Chondrocyte (in vitro differentiated cells): ENCODE measurements at places on chromosomes 16 and 17. TPM values are rescaled to one million over a fixed set of nuclear protein-coding genes. Genes with fewer than 3 reads are reported as not detected.

- no peak overlapping the region for H3K27ac ChIP-seq
- peaks cover 33% of the 10 kb centered on the region for H3K27me3 ChIP-seq
- no peak for DNase-seq
- no peak overlapping the region for H3K4me3 ChIP-seq
Observed at GRCh38 chr17:76930107-76930506, 61.9 kb downstream of the MGAT5B start.

GRCh38 chr16:25065899-25066298 is 45.6 kb upstream of the LCMT1 start:
- no peaks in the 10 kb centered on the region for H3K36me3 ChIP-seq
- H3K4me1 ChIP-seq = peaks cover 17% of the 10 kb centered on the region
- no peak overlapping the region for H3K4me3 ChIP-seq
- no peak for DNase-seq

GRCh38 chr16:67299269-67299668 is 19.9 kb downstream of the PLEKHG4 start:
- H3K4me1 ChIP-seq = peaks cover 58% of the 10 kb centered on the region
- H3K27ac ChIP-seq = no peak overlapping the region
- H3K36me3 ChIP-seq = no peaks in the 10 kb centered on the region
- DNase-seq = peak; percentile 82

DNA sequence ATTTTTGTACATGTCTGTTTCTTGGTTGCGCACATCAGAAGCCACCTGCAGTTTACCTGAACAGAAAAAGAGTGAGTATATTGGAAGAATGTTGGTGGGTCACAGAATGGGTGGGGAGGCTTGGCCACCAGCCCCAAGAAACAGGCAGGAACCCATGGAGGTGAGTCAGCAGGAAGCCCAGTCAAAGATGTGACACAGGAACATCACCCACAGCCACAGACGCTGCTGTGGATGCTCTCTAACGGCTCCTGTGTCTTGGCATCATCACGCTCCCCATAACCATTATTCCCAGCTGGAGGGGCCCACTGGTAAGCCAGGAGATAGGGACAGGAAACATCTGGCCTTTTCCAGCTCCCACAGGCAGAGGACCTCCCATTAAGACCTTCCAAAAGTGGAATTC is 94.0 kb upstream of the WSB1 start:
- H3K4me1 ChIP-seq = no peaks in the 10 kb centered on the region
- no peak overlapping the region for H3K4me3 ChIP-seq
- no peak for DNase-seq
- H3K36me3 ChIP-seq = no peaks in the 10 kb centered on the region
- no peaks in the 10 kb centered on the region for H3K27me3 ChIP-seq

DNA sequence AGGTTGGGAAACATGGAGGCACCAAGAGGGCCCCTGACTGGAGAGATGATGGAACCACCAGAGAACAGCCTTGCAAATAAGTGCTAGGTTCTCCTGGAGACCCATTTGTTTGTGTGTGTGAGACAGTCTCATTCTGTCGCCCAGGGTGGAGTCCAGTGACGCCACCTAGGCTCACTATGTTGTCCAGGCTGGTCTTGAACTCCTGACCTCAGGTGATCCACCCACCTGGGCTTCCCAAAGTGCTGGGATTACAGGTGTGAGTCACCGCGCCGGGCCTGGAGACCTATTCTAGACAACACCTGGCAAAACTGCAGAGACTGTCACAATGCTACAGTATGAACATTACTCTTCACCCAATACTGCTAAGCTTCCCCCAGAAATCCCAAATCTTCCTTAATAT is 1.5 kb downstream of the NPLOC4 start:
- H3K4me1 ChIP-seq = peaks cover 22% of the 10 kb centered on the region
- no peaks in the 10 kb centered on the region for H3K27me3 ChIP-seq
- no peak for DNase-seq

DNA sequence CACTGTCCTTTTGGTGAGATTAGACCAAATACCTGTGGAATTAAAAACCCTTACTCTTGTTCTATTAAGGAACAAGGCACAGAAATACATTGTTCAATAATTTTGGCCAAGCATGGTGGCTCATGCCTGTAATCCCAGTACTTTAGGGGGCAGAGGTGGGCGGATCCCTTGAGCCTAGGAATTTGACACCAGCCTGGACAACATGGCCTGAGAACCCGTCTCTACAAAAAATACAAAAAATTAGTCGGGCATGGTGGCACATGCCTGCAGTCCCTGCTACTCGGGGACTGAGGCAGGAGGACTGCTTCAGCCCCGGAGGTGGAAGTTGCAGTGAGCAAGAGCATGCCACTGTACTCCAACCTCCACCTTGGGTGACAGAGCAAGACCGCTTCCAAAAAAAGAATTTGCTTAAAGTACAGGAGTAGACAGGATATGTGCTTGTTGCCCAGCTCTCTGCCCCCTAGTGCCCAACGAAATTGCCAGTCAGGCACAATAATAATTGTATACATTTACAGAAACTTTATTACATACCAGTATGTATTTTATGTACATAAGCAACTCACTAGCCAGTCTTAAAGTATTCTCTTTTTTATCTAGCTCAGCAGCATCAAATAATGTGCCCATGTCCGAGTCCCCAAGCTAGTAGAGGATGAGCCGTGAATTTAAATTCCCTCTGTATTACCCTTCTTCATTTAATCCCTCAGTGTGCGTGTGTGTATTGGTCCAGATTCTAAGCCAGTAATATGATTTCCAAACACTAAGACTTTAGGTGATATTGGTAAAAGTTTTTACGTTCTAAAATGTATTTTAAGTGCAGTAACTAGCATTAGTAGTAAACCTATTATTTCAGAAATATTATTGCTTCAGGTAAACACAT is 1.4 kb downstream of the THUMPD1 start:
- H3K4me3 ChIP-seq = peak overlapping the region; percentile 99
- no peaks in the 10 kb centered on the region for H3K27me3 ChIP-seq
- peak overlapping the region; percentile 98 for H3K27ac ChIP-seq
- no peak for DNase-seq
- H3K4me1 ChIP-seq = peaks cover 20% of the 10 kb centered on the region

GRCh38 chr17:64634218-64634617 is 27.9 kb downstream of the SMURF2 start:
- no peak for DNase-seq
- H3K27ac ChIP-seq = peak overlapping the region; percentile 39
- no peaks in the 10 kb centered on the region for H3K27me3 ChIP-seq
- H3K36me3 ChIP-seq = peaks cover 4% of the 10 kb centered on the region
- peaks cover 59% of the 10 kb centered on the region for H3K4me1 ChIP-seq

DNA sequence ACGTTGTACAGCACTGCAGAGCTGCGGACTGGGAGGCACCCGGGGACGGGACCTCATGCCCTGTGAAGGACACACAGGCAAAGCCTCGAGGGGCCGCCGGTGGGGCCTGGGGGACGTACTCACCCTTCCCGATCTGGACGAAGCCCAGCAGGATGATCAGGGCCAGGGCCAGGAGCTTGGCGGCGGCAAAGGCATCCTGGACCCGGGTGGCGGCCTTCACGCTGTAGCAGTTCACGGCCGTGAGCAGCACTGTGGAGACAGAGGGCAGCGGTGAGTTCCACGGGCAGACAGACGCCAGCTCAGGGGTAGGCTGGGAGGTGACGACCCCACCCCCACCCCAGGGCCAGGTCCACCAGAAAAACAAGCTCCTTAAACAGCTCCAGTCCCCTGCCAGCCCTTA is 17.7 kb downstream of the SLC7A5 start:
- peaks cover 65% of the 10 kb centered on the region for H3K4me1 ChIP-seq
- H3K27ac ChIP-seq = peak overlapping the region; percentile 99
- no peak overlapping the region for H3K4me3 ChIP-seq
- peaks cover 21% of the 10 kb centered on the region for H3K36me3 ChIP-seq
- no peak for DNase-seq

- H3K27ac ChIP-seq = no peak overlapping the region
- no peak for DNase-seq
- H3K36me3 ChIP-seq = no peaks in the 10 kb centered on the region
- H3K27me3 ChIP-seq = peaks cover 31% of the 10 kb centered on the region
- no peak overlapping the region for H3K4me3 ChIP-seq
Observed at GRCh38 chr16:56649820-56650219, 1.9 kb upstream of the MT1B start.

DNA sequence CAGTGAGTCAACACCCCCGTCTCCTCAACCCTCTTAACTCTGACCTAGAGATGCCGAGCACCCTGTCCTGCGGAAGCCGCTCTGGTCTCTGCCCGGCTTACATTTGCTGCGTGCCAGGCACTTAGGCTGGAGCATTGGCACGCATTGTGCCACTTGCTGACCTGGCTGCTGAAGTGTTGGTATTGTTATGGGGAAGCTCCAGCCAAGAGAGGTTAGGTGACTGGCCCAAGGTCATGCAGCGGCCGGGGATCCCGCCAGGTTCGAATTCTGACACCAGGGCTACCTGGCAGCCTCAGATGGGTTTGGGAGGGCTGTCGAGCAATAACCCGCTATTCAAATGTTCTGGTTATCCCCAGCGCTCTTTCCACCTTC is 5.0 kb upstream of the HSD17B1 start:
- no peak overlapping the region for H3K27ac ChIP-seq
- DNase-seq = no peak
- peaks cover 3% of the 10 kb centered on the region for H3K36me3 ChIP-seq

DNA sequence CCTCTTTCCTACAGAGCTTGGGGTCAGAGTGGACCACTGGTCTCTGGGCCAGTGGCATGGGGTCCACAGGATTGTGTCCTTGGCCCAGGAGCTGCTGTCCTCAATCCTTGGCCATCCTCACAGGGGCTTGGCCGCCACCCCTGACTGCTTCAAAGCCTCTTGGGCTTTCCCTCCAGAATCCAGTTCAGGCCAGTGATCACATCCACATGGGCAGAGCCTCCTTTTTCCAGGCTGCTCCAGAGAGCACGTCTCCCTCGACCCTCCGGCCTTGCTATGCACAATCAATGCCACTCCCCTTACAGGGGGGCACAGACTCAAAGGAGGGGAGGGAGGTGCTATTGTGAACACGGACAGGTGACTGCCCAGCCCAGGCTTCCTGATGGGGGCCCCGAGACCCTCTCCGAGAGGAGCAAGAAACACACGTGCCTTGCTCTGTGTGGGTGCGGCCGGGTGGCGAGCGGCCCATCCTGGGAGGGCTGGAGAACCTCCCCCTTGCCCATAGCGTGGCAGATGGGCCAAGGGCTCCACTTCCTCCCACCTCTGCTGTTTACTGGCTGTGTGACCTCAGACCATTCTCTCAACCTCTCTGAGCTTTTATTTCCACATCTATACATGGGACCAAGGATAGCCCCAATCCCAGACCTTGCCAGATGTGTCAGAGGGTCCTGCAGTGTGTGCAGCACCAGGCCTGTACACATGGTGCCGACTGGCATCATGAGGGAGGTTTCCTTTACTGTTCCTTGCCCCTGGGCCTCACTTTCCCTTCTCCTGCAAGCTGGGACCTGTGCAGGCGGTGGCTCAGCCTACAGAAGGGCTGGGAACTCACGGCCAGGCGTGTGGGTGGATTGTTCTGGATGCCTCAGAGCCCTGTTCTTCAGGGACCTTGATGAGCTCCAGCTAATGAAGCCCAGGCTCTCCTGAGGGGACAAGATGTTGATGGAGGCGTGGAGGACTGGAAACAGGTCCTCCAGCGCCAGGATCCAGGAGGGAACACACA is 229.0 kb upstream of the GSE1 start:
- peaks cover 5% of the 10 kb centered on the region for H3K4me1 ChIP-seq
- no peaks in the 10 kb centered on the region for H3K36me3 ChIP-seq
- no peak overlapping the region for H3K27ac ChIP-seq

DNA sequence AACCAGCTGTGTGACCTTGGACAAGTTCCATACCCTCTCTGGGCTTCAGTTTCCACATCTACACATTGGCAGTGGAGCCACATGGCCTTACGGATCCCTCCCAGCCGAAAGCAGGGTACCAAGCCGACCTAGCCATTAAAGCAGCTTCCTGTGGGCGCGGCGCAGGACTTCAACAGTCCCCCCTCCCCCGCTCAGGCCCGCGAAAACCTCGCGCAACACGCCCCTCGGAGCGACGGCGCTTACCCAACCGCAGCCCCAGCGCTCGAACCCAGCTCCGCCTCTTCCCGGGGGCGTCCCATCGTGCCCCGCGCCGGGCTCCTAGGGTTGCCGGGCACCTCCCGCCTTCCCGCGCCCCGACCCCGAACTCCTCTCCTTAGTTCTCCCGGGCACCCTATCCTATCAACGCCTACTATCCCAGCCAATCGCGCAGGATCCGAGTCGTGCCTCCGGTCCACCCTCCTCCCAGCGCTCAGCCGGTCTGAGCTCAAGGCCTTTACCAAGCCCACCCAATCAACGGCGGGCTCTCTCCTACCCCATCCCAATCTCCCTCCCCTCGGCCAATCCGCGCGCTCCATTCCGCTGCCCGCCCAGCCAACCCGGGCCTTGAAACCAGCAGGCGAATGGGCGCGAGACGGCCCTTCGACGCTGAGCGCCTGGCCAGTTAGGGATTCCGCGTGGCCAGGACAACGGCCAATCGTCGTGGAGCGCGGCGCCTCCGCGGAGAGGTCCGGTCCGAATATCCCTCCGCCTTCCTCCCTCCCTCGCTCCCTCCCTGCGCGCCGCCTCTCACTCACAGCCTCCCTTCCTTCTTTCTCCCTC is at the start of gene KPNB1:
Gene KPNB1, plus strand, starts transcription at position 767 of the 819 bp plus-strand sequence. CDS start 326 bp downstream, outside the sequence.
- no peaks in the 10 kb centered on the region for H3K27me3 ChIP-seq
- peak; percentile 100 for DNase-seq
- peaks cover 16% of the 10 kb centered on the region for H3K36me3 ChIP-seq
- peak within 1 kb of the TSS; percentile 98 for H3K4me3 ChIP-seq
- peaks cover 44% of the 10 kb centered on the region for H3K4me1 ChIP-seq

GRCh38 chr16:20347666-20348364 is 4.7 kb downstream of the UMOD start:
- H3K27me3 ChIP-seq = peaks cover 2% of the 10 kb centered on the region
- H3K4me1 ChIP-seq = no peaks in the 10 kb centered on the region
- H3K36me3 ChIP-seq = no peaks in the 10 kb centered on the region

GUCY2D gene
- total RNA-seq = not detected in 3 replicates

TM4SF5 gene
- not detected in 3 replicates for total RNA-seq

KRT36 gene
- not detected in 3 replicates for total RNA-seq

GAST gene
- total RNA-seq = not detected in 3 replicates

FNDC8 gene
- total RNA-seq = not detected in 3 replicates

MYO15A gene
- 0.31 to 0.52 TPM in 2 of 3 replicates, not detected in the other for total RNA-seq

MYO1C gene
- 216 to 329 TPM (median 329 TPM) in 3 replicates for total RNA-seq

KRTAP9-4 gene
- total RNA-seq = not detected in 3 replicates

MYLK3 gene
- 0.05 to 0.65 TPM (median 0.32 TPM) in 3 replicates for total RNA-seq

CD79B gene
- total RNA-seq = not detected in 3 replicates
